HuH-7 (cell line): ENCODE measurements at places on chromosomes 7 and 10.

DNA sequence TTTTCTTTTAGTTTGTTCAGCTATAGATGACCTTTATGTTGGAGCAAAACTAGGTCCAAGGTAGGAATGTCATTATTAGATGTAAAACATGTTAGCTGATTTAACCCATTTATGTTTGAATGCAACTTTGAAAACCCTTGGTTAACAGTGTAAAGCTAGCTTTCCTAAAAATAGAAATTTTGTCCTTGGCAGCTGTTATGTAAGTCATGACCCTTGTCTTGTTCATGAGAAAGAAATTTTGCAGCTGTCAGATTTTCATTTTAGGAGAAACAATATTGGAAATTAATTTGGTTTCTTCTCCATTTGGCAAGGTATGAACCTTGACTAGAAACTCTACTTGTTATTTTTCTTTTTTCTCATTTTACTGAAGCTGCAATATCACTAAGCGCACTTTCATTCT is 23.9 kb upstream of the CCAR1 start:
- no peak for DNase-seq

- no peak for DNase-seq
Measured at GRCh38 chr7:138838166-138838565, 40.2 kb upstream of the ATP6V0A4 start.

GRCh38 chr10:58266003-58266825 is 1.5 kb downstream of the IPMK start:
- DNase-seq = no peak

- DNase-seq = no peak
Measured at GRCh38 chr7:25536851-25537250, 308.6 kb upstream of the NPVF start.

GRCh38 chr10:129021594-129022304 is 445.3 kb upstream of the MGMT start:
- no peak for DNase-seq

GRCh38 chr7:247181-247580 is 42.8 kb upstream of the FOXL3 start:
- DNase-seq = no peak

DNA sequence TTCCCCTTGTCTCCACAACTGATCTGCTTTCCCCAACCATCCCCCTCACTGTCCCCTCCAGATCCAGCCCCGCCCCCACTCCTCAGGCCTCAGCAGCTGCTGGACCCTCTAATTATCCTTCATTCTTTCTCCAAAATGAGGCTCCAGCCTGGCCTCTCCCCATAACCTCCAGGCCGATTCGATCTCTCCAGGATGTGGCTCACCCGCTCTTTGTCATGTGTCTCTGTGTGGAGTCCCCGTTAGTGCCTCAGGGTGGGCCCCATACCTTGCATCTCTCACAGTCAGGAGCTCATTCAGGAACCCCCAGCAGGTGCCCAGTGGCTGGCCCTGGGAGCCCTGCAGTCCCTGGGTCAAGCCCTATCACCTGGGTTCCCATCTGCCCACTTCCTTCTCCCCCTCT is 1.3 kb downstream of the PILRA start:
- DNase-seq = no peak

- no peak for DNase-seq
Measured at GRCh38 chr7:133077394-133077793, 4.5 kb downstream of the CHCHD3 start.

DNA sequence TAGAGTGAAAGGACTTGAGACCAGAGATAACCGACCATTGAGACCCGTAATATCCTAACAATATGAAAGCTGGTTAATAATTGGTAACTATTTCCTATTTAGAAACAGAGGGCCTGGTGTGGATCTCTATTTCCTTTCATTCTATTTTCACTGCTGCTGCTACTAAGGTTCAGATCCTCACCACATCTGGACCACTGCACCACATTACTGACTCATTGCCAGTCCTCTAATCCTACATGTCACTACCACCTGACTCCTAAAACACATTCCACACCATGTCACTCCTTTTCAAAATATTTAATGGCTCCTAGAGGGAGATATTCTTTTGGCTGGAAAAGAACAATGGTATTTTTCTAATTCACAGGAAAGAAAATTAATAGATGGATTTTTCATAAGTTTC is 6.4 kb downstream of the USP54 start:
- no peak for DNase-seq

- DNase-seq = no peak
Measured at GRCh38 chr7:68744036-68744435, 854.2 kb upstream of the AUTS2 start.

DNA sequence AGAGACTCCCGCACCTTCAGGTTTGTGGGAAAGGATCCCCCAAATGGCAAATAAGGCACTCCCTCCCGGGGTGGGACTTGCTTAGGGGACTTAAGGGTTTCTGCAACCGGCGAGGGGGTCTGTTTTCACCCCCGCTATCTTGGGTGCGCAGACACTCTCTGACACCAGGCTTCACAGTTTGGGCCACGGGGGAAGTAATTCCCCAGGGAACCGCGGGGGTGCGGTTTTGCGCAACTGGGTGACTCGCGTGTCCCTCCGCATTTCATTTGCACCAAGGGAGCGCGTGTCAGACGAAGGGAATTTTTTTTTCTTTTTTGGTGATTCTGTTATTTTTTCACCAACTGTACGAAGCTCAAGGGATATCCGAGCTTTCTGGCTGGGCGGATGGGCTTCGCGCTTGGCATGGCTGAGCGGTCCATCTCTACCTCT is 1.7 kb downstream of the GRM8 start:
- no peak for DNase-seq

- no peak for DNase-seq
Measured at GRCh38 chr10:45023426-45023825, 22.7 kb downstream of the ZNF22 start.

DNA sequence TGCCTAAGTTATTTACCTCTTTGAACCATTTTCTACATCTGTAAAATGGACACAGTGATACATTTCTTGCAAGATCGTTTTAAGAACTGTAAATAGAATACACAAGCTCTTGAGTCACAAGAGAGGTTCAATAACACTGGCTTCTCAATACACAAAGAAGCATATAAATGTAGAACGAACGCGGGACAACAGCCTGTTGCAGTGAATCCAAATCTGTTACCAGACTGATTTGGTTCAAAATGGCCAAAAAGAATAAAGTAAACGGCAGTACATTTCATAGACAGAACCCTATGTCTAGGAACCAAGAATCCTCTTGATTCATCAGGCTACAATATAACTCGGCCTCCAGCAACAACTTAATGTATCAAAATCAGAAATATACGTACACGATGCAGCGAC is 701 bp downstream of the MTPAP start:
- DNase-seq = no peak

GRCh38 chr10:47264797-47265281 is 35.2 kb upstream of the GDF10 start:
- no peak for DNase-seq

GRCh38 chr7:82044497-82045080 is 274.7 kb upstream of the HGF start:
- DNase-seq = no peak
